ENCODE measurements at places on chromosomes 7 and 10.

GRCh38 chr10:119079599-119080520, 757 bp downstream of the EIF3A start:
- DNase-seq: peak; percentile 95

- no peak for DNase-seq
Measured at GRCh38 chr7:90749262-90749661, 153.1 kb downstream of the CDK14 start.

- DNase-seq: no peak
Measured at GRCh38 chr7:26388256-26388655, 96.6 kb downstream of the SNX10 start.

DNA sequence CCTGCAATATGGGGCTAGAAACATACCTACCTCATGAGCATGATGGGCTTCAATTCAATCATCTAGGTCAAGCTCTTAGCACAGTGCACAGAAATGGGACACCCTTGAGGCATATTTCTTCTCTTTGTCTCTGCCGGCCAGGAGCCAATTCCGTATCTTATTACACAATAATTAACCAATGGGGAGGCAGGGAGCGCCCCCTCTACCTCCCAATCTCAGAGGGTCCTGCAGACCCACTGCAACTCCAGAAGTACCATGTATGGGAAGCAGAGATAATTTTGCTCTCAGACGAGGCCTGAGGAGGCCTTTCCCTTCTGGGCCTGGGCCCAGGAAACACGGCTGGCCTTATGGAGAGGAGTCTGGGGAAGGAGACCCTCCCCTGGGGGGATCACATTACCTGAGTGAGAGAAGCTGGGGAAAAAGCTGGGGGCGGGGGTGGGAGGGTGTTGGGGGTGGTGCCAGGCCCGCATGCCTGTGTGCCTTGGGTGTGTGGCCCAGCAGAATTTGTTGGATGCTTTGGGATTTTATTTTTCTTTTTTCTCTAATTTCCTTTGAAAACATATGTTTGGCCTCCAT, 155.5 kb downstream of the UBE2H start:
- no peak for DNase-seq

DNA sequence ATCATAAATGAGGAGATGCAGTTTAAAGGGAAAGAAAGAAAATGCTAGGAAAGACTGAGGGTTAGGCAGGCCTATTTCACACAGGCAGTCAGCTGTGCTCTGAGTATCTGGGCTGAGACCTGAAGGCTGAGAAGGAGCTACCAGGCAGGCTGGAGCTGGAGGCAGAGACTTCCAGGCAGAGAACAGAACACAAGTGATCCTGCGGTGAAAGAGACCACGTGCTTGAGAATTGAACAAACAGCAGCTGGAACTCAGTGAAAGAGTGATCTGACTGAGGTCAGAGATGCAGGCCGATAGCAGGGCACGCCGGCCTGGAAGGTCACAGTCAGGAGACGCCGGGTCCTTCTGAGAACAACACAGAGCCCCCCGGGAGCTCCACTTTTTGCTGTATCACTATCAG, 147.8 kb downstream of the ADAM12 start:
- DNase-seq: no peak

GRCh38 chr10:58384544-58384998, 639 bp upstream of the TFAM start:
- no peak for DNase-seq

DNA sequence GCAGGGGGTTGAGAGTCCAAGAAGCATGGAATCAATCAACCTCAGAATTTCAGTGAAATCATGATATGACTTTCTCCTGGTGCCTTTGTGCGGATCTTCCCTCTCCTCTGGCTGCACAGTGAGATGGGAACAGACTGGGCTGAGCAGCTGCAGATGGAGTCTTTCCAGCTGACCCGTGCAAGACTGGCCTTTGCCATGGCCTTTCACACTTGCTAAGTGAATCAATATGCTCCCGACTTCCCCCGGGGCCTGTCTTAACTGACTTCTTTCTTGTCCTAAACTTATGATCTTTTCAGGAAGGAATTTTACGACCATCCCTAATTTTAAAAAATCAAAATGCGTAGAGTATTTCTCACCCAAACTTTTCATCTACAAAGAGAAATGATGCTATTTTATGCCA, 469.9 kb downstream of the GALNT17 start:
- DNase-seq: no peak
